ENCODE measurements at places on chromosomes 7 and 10. TPM values are rescaled to one million over a fixed set of nuclear protein-coding genes. Genes with fewer than 3 reads are reported as not detected.

DNA sequence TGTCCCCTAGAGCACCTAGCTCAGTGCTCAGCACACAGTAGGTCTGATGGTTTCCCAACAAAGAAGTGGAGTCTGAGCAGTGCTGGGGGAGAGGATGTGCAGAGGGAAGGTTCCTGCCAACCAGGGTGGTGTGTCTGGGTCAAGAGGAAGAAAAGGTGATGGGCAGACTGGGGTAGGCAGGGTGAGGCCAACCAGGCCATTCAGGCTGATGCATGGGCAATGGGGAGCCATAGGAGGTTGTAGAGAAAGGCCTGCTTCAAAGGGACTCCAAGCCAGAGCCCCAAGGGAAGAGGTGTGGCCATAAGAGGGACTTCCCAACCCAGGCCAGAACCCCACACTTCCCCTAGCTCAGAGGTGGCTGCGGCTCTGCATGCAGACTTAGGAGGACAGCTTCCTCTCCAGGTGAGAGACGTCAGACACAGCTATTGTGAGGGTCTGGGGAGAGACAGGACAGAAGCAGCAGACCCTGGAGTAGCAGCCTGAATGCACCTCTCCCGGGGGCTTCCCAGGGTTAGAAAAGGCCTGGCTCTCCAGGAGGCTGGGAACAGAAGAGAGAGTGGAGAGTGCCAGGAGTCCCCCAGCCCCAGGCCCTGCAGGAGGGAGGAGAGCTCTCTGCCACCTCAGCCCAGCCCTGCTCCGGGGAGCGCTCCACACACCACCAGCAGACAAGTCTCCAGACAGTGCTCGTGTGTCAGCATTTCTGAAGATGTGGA lies 87.4 kb upstream of the ZMIZ1 start:
- no peaks in the 10 kb centered on the region for H3K27me3 ChIP-seq
- no peak overlapping the region for H3K4me3 ChIP-seq
- H3K27ac ChIP-seq = no peak overlapping the region
- no peak for DNase-seq

DNA sequence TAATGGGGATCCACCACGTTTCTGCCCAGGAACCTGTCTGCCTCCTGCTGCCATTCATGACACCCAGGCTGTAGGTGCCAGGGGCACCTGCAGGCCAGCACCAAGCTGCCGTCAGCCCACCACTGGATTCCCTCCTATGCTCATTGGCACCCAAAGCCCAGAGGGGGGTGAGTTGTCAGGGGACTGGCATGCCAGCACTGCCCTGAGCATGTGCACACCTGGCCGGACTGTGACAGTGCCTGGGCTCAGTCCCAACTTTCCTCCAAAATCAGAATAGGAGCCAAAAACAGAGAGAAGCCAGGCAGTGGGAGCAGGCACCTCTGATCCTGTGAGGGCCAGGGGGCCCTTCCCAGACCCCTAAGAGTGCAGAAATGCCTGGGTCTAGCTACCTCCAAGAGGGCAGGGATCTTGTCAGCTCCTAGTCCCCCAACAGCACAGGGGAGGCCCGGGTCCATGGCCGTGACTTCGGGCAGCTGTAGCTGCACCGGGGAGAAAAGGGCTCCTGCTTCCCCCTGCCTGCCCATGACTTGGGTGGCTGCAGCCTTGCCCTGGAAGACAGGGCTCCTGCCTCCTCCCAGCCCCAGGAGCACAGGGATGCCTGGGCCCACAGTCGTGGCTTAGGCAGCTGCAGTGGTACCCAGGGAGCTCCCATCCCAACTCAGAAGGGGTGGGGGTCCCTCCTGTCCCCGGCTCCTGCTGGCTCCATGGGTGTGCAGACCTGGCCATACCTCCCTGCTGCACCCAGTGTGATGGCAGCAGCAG lies 249.8 kb upstream of the DKK1 start:
- no peak overlapping the region for H3K4me3 ChIP-seq
- H3K36me3 ChIP-seq = no peaks in the 10 kb centered on the region
- no peaks in the 10 kb centered on the region for H3K4me1 ChIP-seq
- H3K27ac ChIP-seq = no peak overlapping the region
- DNase-seq = no peak
- no peaks in the 10 kb centered on the region for H3K27me3 ChIP-seq

- H3K4me1 ChIP-seq = no peaks in the 10 kb centered on the region
- no peak overlapping the region for H3K27ac ChIP-seq
- no peak overlapping the region for H3K4me3 ChIP-seq
Measured at GRCh38 chr10:132248455-132249225, 59.1 kb downstream of the STK32C start.

MSMB gene
- total RNA-seq = not detected

All from aorta (tissue), 5 donors.